Left cardiac atrium (tissue), 4 donors: ENCODE measurements at places on chromosomes 4 and X.

GRCh38 chr4:139622901-139623381 lies 42.7 kb upstream of the MGST2 start:
- DNase-seq, result no peak

GRCh38 chr4:185039508-185040273 lies 21.4 kb downstream of the HELT start:
- DNase-seq, result peak; percentile 45

DNA sequence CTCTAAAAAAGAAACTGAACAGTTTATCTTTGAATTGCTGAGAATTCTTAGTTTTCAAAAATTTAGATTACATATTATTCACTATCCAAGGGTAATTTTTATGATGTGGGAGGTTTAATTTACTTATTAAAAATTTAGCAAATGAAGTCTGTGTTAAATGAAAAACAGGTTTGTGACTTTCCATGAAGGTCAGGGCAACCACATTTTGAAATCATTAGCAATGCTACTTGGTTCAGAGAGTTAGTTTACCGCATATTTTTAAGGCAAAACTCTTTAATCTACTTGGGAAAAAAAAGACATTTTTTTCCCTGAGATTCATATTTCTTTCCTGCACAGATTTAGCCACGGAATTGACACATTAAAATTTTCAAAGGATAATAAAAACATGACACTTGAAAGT lies 37.3 kb upstream of the PRSS12 start:
- DNase-seq, result no peak

- no peak for DNase-seq
These were observed 53.2 kb downstream of the HMGB2 start for GRCh38 chr4:173280998-173281397.

DNA sequence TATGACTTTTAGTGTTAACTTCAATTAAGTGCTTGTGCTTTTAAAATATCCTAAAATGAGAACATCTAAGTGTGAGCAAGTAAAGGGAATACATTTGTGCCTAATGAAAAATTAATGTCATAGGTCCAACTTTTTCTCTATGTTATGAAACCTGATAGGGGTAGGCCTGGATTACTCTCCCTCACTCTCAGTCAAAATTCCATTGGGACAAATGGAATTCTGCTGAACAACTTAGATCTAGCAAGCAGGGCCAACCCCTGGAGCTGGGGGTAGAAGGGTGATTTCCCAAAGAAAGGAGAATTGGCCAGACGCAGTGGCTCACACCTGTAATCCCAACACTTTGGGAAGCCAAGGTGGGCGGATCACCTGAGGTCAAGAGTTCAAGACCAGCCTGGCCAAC lies 67.4 kb downstream of the EDNRA start:
- no peak for DNase-seq

DNA sequence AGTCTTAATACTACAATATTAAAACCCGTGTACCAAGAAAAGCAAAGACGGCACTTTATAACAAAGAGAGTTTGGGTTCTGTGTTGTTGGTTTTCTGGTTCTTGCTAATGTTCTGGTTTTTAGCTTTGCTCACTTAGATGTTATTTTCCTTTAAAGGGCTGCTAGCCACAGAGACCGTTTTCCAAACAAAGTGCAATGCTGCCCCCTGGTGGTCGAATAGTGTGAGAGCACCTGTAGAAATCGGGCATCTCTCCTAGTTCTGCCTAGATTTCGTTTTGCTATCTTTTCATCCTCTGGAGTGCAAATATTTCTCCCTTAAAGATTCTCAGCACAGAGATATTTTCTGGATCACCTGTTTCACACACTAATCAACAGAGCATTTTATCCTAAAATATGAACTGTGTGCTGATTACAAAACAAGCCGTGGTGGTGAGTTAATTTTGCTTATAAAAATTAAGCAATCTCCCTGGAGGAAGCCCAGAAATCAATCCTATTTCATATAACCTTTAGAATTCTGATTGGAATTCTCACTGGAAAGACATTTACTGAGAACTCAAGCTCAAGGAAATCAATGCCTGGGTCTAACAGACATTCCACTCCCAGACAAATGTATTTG lies 334.5 kb upstream of the NOCT start:
- peak; percentile 84 for DNase-seq

DNA sequence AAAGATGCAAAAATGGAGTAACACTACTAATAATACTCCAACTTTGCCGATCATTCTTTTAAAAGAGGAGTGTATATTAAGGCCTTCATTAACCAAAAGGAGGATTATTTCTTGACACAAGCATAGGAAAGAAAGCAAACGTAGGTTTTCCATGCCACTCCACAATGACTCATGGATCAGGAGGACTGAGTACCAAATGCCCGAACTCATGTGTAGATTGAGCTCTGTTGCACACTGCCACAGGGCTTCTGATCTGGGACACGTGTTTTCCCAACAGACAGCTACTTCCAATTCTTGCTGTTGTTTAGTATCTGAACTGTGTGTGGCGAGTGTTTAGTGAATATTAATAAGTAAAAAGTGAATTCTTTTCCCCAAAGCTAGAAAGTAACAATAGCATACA lies 131.2 kb downstream of the LDB2 start:
- no peak for DNase-seq

DNA sequence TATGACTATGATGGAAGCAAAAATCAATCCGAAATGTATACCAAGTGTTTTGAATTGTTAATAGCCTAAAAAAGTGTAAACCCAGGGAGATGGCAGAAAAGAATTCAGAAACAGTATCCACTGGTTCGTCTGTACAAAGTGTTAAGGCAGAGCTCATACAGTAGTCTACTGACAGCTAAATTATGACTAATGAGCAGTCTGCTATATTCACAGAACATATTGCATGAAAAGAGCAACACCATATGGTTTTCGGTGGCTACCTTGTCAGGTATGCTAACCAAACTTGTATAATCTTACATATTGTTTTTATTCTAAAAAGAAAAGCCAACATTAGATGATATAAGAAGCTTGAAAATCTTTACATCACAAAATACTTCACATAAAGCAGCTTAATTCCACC lies 18.5 kb downstream of the EPHA5 start:
- no peak for DNase-seq

- DNase-seq, result no peak
These were observed 379.1 kb downstream of the ANKRD50 start for GRCh38 chr4:124333466-124333865.

DNA sequence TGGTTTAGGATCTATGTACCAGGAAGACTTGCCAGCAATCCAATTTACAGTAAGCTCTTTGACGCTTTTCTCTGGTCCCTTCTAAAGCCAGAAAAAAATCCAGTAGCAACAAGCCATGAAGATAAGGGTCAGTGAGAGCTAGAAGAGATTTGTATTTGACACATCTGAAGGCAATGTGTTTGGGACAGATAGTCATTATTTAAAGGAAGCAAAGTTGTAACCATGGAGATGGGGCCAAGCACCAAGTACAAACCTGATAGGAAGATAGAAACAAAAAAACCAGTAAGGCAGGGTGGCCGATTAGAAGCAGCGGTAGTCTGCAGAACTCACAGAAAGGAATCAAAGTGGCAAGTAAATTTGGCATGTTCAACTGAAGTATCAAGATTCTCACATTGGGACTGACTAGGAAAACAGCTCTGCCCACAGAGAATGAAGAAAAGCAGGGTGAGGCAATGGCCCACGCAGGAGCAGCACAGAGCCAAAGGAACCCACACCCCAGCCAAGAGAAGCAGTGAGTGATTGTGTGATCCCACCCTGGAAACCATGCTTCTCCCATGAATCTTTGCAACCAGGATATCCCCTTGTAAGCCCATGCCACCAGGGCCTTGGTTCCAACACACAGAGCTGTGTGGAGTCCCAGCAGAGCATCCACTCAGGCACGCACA lies 12.9 kb upstream of the C4orf54 start:
- no peak for DNase-seq

DNA sequence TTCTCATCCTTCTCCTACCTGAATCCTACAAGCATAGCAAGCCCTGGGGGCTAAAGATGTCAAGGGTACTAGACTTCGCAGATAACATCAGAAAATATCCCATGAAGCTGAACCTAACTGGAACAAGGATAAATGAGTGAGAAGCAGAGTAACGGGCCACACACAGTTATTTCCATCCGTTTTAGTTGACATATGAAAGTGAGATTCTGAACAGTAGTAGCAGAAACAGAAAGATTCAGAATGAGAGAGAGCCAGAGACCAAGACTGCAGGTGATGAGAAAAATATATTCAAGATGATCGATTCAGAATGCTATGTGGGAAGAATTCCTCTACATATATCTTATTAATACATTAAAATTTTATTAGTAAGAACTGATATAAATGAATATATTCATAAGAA lies 165.1 kb downstream of the TSPAN5 start:
- no peak for DNase-seq

DNA sequence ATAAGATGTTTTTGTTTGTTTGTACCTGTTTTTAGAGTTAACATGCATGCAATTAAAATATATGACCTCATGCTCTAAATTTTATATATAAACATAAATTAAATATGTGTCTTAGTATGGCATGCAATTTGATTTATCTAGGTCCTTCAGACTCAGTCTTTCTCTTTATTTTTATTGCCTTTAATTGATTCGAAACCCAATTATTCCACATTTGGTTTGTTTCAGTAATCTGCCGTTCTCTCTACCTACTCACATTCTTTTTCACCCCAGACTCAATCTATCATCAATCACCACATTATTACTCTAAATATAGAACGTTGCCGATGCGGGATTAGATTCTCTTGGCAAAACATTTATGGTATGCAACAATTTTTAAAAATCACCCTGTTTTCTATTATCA lies 1492.8 kb downstream of the RAPGEF2 start:
- no peak for DNase-seq

DNA sequence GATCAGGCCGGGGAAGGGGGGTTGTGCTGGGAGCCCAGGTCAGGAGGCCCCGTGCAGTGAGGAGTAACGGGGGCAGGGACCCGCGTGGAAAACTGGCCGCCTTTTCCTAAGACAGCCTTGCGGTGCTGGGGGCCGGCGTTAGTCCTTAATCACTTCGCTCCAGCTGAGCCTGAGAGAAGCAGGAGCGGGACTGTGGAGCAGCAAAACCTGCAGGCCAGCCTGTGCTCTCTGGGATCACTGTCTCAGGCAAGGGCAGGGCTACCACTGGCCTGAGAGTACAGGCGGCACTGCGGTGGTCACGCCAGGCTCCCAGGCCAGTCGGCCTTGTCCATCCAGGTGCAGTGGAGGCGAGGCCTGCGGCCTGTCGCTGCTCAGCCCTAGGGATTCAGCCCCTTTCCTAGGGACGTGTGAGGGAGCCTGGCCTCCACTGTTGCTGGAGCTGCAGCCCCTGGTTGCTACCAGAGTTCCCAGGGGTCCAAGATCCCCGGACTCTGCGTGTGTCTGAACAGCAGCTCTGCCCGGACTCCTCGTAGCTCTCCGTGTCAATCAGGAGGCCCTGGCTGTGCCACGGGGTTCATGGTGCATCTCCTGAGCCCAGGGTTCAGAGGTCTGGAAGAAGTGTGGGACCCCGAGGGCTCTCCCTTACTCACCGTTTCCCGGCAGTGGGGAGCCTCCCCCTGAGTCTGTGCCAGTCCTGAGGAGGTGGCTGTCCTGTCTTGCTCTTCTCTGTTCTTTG lies 2141.7 kb upstream of the TENM3 start:
- no peak for DNase-seq

- DNase-seq, result peak; percentile 75
These were observed at the start of gene SLC16A2 for GRCh38 chrX:74421036-74421739. SLC16A2 (plus strand) TSS chrX:74421493; CDS start chrX:74421638, 145 bp downstream.

DNA sequence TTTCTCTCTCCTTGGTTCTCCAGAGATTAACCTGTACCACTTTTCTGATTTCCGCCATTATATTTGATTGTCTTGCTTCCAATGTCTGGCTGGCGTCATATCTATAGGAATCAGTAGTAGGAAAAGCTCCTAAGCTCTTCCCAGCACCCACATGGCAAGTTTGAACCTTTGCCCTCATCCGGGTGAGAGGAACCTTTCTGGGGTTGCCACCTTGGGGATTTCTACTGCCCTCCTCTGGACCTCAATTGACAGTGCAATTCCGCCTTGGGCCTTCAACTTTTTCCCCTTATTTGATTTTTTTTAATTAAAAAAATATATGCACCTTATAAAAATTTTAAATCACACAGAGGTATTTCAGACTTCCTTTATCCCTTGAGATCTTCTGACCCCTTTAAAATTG lies 2.0 kb upstream of the CXorf66 start:
- no peak for DNase-seq

DNA sequence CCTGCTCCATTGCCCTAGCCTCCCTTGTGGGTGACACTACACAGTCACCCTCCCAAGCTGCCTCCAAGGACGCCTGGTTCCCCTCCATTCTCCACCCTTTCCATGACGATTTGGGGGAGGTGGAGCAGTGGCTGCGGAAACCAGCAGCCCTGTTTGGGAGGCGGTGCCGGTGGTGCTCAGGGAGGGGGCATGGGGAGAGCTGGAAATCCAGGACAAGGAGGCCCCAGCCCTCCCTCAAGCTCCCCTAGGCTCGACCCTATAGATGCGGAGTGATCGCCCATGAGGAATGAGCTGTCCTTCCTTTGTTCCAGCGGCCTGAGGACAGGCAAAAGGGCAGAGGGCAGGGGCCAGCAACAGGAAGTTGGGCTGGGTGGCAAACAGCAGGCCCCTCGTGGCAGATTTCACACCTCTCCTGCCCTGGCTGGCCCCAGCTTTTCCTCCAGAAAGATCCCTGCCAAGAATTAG lies 3.6 kb upstream of the RENBP start:
- no peak for DNase-seq

DNA sequence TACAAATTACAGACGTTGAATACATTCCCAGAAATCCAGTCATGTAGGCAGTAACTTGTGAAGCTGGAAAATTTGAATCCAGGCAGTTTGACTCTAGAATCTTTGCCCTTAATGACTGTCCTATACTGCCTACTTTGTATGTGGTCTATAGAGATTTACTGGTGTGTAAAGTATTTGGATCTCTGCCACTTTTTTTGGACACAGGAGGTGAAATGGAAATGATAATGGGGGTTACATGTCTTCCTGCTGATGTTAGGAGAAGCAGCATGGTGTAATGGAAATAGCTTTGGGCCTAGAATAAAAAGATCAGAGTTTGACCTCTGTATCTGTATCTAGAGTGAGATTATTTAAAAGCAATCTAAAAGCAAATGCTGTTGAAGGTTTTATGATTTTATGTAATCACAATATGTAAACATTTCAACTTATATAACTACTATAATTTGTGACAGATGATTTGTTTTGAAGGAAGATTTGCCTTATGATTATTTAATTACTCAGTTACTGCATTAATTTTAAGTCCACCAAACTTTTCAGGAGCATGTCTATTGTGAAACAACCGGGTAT lies 3.3 kb downstream of the COL4A5 start:
- DNase-seq, result no peak

GRCh38 chr4:182502064-182502463 lies 258.9 kb downstream of the TENM3 start:
- DNase-seq, result no peak

DNA sequence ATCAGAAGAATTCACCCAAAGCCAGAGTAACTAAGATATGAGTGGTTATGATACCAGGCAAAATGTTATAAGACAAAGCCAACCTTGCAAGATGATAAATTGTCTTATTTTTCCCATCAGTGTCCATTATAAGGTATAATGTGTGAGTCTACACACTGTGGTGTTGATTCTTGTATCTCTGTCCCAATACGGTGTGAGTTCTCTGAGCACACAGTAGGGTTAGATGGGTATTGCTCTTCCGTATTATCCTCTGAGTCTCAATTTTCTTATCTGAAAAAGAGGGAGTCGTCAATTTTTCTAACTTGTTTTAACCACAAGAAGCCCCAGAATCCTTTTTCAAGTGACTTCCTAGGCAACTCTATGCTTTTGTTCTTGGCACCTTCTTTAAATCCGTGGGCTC lies 69.9 kb downstream of the HMGB2 start:
- no peak for DNase-seq

GRCh38 chr4:80199947-80200346 lies 2.6 kb downstream of the PRDM8 start:
- DNase-seq, result no peak

GRCh38 chrX:55524487-55524886 lies 34.8 kb upstream of the USP51 start:
- no peak for DNase-seq
